IMR-90 (cell line): ENCODE measurements at places on chromosomes 2 and 18. TPM values are rescaled to one million over a fixed set of nuclear protein-coding genes. Genes with fewer than 3 reads are reported as not detected.

Gene GCG
- not detected in 2 replicates for total RNA-seq

Gene CCDC85A
- 2.2 and 2.8 TPM in 2 replicates for total RNA-seq

DNA sequence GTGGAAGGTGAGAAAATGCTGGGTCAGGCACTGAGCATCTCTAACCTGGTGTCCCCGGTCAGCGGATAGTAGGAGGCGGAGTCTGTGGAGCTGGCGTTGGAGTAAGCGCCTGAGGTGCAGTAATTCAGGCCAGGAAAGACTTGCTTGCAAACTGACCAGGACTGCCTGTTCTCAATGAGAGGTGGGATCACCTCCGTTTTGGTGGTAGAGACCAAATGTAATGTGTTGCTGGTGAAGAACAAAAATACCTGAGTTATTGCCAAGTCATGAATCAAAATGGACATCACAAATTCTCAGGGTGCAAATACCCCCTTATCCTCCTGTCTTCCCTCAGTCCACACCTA is 24.2 kb downstream of the APOB start:
- no peaks in the 10 kb centered on the region for H3K27me3 ChIP-seq
- DNase-seq, result no peak
- no peaks in the 10 kb centered on the region for H3K36me3 ChIP-seq

DNA sequence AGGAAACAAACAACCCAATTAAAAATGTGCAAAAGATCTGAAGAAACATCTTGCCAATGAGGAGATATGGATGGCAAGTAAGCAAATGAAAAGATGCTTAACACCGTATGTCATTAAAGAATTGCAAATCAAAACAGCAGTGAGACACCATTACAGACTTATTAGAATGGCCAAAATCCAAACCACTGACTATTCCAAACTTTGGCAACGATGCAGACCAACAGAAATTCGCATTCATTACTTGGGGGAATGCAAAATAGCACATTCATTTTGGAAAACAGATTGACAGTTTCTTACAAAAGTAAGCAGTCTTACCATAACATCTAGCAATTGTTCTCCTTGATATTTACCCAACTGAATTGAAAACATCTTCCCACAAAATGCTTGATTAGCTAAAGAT is 1118.7 kb downstream of the SUCLG1 start:
- no peaks in the 10 kb centered on the region for H3K27me3 ChIP-seq
- H3K4me3 ChIP-seq, result no peak overlapping the region
- H3K27ac ChIP-seq, result no peak overlapping the region
- DNase-seq, result no peak

DNA sequence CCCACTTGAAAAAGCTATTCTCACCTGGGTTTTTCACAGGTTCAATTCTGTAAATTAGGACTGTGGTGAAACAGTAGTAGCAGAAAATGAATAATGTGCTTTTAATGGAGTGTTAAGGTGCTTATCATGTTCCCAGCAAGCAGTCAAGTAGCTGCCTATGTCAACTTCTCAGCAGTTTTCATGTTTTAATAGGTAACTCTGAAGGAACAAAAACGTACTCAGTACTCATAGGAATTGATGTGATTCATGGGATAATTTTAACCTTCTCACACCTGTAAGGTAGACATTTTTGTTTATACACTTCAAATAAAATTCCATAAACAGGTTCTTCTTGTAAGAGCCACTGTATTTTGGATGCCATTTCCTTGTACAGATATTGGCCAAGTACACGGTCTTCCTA is 801.6 kb downstream of the MBD2 start:
- no peak overlapping the region for H3K27ac ChIP-seq
- no peaks in the 10 kb centered on the region for H3K27me3 ChIP-seq
- no peaks in the 10 kb centered on the region for H3K4me1 ChIP-seq
- DNase-seq, result no peak
- no peak overlapping the region for H3K4me3 ChIP-seq

GRCh38 chr2:16722677-16723076 is 57.0 kb upstream of the CYRIA start:
- H3K36me3 ChIP-seq, result no peaks in the 10 kb centered on the region
- H3K27ac ChIP-seq, result no peak overlapping the region
- no peaks in the 10 kb centered on the region for H3K4me1 ChIP-seq
